ENCODE measurements at places on chromosomes 1 and 21. TPM values are rescaled to one million over a fixed set of nuclear protein-coding genes. Genes with fewer than 3 reads are reported as not detected.

The PSMB2 gene
- 87.0 TPM for total RNA-seq

DNA sequence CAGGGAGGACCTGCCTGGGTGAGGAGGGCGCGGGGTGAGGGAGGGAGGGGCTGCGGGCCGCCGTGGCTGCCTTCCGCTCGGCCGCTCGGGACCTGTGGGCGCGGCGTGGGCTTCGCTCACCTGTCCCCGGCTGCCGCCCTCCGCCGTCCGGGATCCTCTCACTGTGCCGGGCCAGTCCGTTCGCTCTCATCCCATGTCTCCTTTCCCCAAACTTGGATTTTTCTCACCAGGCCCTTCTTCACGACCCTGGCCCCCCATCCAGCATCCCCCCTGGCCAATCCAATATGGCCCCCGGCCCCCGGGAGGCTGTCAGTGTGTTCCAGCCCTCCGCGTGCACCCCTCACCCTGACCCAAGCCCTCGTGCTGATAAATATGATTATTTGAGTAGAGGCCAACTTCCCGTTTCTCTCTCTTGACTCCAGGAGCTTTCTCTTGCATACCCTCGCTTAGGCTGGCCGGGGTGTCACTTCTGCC, 362 bp downstream of the ZBTB48 start:
- DNase-seq, result no peak

- DNase-seq, result no peak
Observed at GRCh38 chr1:244102046-244102445, 51.0 kb downstream of the ZBTB18 start.

- no peak for DNase-seq
Observed at GRCh38 chr1:178465011-178465410, 31.8 kb downstream of the CLEC20A start.

- DNase-seq, result no peak
Observed at GRCh38 chr1:78284354-78284753, 206.4 kb upstream of the PTGFR start.

- DNase-seq, result no peak
Observed at GRCh38 chr1:55860798-55861519, 645.8 kb upstream of the USP24 start.

All from activated naive CD4-positive, alpha-beta T cell treated with anti-CD3 and anti-CD28 coated beads, Interleukin-2, amount 50 U/mL, for 72 hours (primary cell).